ENCODE measurements at places on chromosomes 5 and 9.

DNA sequence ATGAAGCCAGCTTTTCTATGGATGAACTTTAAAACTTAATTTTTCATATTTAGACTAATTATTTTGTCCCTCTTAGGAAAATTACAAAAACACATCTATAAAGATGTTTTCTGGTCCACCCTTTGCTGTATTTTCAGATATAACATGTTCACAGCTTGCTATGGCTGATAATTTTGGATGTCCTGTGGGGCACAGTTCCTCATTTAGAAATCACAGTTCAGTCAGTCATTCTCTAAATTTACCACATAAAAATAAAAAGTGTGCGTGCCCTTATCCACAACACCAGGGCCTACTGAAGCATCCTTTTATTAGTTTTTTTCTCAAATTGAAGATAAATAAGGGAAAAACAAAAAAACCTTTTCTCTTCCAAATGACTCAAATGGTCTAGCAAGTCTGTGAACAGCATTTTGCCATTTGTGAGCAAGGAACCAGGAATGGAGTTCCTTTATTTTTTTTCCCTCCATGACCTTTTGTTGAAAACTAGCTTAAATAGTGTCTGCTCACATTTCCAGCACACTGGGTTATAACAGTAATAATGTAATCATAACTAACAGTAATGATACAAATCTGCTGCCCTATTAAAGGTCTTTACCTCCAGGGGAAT lies 87.1 kb downstream of the CEMIP2 start:
- DNase-seq = no peak

DNA sequence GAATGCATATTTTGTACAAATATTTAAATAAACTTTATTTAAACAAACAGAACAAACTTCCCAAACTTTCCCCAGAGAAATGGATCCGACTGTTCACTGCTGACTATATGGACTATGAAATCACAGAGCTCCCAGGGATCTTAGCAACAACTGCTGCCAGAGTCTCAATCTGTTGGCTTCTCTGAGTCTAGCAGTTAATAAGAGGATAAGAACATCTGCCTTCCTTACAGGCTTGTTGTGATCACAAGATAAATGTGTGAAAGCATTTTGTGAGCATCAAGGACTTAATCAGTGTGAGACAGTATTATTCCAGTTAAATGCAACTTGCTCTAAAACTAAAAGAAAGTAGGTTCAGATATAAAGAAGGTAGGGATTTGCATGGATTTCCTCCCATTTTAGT lies 31.4 kb upstream of the MYOT start:
- DNase-seq = peak; percentile 35

- DNase-seq = no peak
Measured at GRCh38 chr5:22496666-22497065, 356.5 kb downstream of the CDH12 start.

DNA sequence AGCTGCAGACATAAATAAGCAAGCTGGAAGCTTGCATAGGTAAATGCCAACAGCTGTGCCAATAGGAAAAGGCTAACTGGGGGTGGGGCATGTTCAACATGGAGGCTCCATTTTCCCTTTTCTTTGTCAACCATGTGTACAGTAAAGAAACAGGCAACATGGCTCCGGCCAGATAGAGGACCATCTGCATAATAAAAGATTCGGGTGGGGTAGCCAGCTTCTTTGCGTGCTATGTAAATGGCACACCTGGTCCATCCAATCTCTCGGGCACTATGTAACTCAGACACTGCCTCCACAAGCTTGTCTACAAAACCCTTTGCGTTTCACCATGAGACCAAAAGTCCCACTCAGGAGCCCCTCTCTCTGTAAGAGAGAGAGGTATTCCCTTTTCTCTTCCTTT lies 41.7 kb upstream of the DENND4C start:
- DNase-seq = no peak

DNA sequence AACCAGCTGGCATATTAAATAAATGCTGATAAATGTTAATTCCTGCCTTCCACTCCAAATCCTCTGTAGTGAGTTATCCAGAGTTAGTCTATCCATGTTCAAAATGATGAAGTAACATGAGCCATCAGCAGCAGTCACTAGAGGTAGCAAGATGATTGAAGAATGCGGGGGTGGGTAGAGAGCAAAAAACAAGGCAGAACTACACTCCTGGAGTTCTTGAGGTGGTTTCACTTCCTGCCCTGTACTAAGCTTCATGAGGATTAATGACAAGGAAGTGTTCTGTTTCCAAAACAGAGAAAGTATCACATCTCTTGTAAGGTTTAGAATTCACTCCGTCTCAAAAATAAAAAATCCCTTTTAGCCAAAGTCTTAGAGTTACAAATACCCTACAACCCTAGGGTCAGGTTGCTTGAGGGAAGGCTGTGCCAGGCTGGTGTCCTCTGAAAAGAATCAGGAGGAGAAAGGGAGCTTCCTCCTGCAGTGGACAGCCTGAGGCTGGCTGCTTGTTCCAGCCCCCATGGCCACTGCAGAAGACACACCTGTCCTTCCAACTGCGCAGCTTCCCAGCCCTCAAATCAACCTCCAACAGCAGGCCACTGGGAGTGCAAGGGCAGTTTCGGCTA lies 180.2 kb downstream of the DENND1A start:
- no peak for DNase-seq

DNA sequence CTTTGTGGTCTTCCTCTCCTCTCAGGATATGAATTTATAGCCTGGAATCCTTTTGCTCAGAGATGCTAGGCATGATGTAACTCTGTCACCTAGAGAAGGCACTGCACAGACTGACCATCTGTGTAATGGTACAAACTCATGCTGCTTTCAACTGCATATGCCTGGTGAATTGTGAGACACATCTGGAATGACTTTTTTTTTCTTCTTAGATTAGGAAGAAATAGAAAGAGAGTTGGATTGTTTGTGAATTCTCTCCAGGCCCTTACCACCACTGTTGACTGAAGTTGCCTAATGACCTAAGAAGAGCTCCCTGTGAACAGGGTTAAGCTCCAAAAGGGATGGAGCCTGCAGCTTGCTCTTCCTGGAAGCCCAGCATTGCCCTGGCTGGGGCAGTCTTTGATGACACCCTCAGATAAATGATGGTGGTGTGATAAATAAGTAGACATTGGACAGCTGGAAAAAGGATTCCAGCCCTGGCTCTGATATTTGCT lies 47.8 kb upstream of the TRIM32 start:
- no peak for DNase-seq

GRCh38 chr5:116370886-116371285 lies 203.7 kb downstream of the SEMA6A start:
- DNase-seq = no peak

DNA sequence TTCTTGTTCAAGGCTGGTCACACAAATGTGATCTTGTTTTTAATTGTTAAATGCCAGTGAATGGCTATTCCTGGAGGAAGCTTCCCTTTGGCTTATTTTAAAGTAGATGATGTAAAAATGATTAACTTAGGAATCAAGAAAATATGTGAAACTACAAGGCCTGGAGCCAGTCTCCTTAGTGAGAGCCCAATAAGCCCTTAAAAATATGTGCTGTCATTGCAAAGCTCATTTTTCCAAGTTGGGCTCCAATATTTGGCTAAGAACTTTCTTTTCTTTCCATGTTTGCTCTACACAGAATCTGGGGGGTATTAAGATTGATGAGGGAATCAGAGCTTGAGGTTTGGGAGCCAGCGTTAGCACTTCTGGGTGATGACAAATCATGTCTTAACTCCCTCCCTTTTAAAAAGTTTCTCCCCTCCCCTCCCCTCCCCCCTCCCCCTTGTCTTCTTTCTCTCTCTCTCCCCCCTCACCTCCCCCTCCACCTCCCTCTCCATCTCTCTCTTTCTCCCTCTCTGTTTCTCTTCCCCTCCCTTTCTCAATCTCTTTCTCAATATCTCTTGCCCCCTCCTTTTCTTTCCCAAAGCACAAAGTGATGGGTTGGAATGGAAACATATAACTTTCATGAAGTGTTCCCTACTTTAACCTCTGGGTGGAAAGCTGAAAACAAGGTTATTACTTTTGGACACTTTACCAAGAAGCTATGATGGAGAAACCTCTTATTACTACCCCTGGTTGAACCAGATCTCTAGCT lies 86.0 kb downstream of the FBXL7 start:
- no peak for DNase-seq

DNA sequence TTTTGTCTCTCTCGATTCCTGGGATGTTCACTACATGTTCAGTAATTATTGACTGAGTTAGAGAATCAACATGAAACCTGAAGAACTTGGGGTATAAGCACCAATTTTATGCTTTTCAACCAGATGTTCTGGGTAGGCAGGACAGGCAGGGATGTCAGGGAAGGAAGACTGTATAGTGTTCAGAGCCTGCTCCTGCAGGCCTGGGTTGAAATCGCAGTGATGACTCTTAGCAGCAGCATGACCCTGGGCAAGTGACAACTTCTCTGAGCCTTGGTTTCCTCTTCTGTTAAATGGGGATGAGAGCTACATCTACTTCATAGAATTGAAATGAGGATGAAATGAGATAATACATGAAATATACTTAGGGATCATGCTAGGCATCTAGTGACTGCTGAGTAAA lies 29.7 kb upstream of the PANK3 start:
- DNase-seq = no peak

- DNase-seq = no peak
Measured at GRCh38 chr9:17846948-17847655, 268.2 kb downstream of the SH3GL2 start.

DNA sequence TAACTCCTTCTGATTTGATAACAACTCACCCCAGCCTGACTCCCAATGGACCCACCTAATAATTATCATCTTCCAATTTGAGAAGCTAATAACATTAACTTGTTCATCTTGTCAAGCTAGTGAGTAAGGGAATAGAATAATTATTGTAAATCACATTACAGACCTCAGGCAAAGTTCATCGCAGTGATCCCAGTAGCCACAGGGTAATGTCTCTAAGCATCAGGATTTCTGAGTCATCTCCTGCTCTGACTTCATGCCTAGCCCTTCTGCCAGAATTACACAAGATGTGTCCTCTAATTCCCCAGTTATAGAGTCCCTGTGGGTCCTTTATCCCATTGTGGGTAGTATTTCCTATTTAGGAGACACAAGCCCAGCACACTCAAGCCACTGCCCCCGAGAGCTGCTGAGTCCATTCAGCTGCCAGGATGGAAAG lies 365.7 kb downstream of the DEPDC1B start:
- DNase-seq = no peak
